ENCODE measurements at places on chromosomes 11 and 22.

DNA sequence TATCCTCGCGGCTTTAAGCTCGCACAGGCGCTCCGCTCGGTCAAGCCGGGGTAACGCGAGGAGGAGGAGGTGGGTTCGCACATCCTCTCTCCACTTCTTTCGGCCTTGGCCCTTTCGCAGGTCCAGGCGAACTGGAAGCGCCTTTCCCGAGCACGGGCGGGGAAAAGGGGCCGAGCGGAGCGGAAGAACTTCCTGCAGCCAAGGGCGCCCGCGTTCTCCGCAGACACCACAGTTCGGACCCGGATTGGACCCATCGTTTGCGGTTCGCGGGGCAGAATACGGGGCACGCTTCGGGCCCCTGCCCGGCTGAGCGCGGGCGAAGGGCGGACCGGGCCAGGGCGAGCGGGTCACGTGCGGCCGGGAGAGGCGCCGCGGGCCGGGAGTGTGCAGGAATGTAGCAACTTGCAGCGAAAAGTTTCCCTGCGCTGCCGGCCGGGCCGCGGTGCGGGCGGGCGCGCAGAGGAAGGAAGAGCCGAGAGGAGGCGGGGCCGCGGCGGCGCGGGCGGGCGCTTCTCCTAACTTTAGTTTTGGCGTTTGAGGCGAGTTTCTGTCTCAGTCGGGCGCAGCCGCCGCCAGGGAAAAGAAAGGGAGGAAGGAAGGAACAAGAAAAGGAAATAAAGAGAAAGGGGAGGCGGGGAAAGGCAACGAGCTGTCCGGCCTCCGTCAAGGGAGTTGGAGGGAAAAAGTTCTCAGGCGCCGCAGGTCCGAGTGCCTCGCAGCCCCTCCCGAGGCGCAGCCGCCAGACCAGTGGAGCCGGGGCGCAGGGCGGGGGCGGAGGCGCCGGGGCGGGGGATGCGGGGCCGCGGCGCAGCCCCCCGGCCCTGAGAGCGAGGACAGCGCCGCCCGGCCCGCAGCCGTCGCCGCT lies at the start of gene YAP1:
Gene YAP1 (plus strand): TSS at position 552 of the 865 bp plus-strand sequence. CDS start 402 bp downstream, outside the sequence.
- peak; percentile 12 for DNase-seq

DNA sequence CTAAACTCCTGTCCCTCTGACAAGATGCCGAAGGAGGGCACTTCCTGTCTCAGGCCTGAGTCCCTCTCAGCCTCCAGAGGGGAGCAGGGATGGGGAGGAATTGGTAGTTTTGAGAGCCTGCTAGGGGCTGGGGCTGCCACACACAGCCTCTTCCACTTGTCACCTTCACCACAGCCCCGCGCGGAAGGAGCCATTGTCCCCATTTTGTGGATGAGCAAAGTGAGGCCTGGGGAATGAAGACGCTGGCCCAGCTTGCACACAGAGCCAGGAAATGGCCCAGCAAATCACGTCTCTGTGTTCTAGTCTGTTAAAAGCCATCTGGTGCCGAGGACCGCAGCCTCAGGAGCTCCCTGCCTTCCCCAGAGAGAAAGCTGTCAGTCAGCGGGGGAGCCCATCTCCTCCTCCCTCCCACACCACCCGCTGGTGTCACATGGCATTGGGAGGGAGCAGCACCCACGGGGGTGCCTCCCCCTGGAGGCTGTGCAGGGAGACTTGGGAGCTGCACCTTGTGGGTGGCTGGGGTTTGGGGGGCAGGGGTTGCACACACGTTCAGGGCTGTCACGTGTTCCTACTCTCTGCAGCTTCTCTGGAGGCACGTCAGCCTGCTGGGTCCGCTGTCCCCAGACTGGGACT lies 34.6 kb downstream of the RASD2 start:
- no peak for DNase-seq

GRCh38 chr11:10608584-10608983 lies 40.1 kb upstream of the LYVE1 start:
- DNase-seq, result no peak

- no peak for DNase-seq
Observed at GRCh38 chr11:122727101-122727929, 71.8 kb downstream of the UBASH3B start.

GRCh38 chr22:43236411-43237166 lies 49.7 kb upstream of the TTLL12 start:
- DNase-seq, result no peak

GRCh38 chr11:58059007-58059350 lies 28.2 kb downstream of the OR6Q1 start:
- DNase-seq, result no peak

DNA sequence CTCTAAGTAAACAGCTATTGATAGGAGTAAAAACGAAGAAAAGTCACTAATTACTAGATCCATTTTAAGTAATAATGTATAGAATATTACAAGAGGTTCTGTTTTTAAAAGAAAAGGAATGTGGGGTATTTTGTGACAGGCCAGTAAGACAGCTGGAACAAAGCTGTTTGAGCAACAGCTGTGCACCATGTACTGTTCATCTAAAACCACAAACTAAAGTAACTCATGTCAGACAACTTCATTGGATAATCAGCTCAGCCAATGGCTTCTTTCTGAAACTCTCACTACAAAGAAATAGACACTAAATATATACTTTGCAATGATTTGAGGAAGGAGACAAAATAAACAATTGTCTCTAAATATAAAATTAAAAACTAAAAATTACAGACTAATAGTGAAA lies 16.1 kb downstream of the RRAS2 start:
- DNase-seq, result no peak

GRCh38 chr22:38203090-38203810 lies 1.5 kb downstream of the MAFF start:
- DNase-seq, result no peak

GRCh38 chr11:76201672-76202412 lies 4.5 kb downstream of the WNT11 start:
- DNase-seq, result no peak

DNA sequence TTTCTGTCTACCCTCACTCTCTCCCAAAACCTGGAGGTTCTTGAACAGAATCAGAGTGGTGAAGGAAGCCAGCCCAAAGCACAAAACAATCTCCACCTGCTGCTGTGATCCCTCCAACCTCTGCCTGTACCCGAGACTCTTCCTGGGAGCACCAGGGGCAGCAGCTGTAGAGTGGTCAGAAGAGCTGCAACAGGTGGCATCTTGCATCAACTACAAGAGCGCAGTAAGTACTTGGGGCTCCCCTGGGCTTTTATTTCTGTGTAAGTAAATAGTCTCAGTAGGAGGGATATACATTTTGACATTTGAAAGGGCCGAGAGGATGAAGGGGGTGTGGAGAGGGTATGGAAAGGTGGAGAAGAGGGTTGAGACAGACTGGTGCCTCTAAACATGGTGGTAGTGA lies 8.3 kb upstream of the UBQLNL start:
- DNase-seq, result no peak

- DNase-seq, result no peak
Observed at GRCh38 chr11:118973985-118974384, 2.4 kb downstream of the FOXR1 start.

- no peak for DNase-seq
Observed at GRCh38 chr22:48340191-48340590, 1487.5 kb downstream of the BRD1 start.

- DNase-seq, result no peak
Observed at GRCh38 chr11:17743026-17743807, 8.6 kb downstream of the KCNC1 start.

- DNase-seq, result no peak
Observed at GRCh38 chr11:19849947-19850593, 137.4 kb downstream of the NAV2 start.

DNA sequence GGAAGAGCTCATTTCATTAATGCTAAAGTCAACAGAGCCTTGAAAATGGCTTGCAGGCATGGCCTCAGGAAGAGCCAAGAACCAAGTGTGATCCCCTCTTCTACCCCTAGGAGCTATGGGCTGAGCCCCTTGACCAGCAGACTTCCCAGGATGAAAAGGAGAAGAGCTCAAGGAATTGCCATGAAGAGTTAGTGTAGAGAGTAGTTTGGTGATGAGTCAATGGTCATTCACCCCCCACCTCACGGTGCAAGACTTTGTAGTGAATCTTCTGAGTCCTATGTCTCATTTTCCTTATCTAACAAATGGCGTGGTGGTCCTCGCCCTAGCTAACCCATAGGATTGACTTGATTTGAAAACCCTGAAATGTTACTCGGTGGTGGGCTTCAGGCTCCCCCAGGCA lies 422.4 kb upstream of the CADM1 start:
- DNase-seq, result no peak

Data from activated CD8-positive, alpha-beta memory T cell treated with anti-CD3 and anti-CD28 coated beads for 1 hour (primary cell).